ENCODE measurements at places on chromosomes 16 and 17.

- DNase-seq = no peak
These were observed 1.7 kb downstream of the CHRNE start for GRCh38 chr17:4901108-4901647.

- no peak for DNase-seq
These were observed 10.9 kb downstream of the ANKS3 start for GRCh38 chr16:4723071-4723767.

DNA sequence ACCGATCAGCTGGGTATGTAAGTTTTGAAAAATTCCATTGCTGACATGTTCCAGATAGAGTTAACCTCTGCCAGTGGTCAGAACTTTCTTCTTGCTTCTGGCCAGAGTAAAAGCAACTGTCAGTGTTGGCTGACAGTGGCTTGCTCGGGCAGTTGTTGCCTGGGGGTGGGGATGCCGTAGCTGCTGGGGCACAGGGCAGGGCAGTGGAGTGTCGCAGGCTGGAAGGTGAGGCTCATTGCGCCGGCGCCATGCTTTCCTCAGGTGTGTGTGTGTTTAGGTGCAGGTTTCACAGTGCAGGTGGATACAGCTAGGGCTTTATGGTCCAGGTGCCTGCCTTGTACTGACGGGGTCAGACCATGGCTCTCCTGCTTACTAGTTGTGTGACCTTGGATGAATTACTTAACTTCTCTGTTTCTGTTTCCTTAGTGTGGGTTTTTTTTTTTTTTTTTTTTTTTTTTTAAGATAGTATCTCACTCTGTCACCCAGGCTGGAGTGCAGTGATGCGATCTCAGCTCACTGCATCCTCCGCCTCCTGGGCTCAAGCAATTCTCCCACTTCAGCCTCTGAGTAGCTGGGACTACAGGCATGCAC is 156.4 kb downstream of the SNX29 start:
- no peak for DNase-seq

DNA sequence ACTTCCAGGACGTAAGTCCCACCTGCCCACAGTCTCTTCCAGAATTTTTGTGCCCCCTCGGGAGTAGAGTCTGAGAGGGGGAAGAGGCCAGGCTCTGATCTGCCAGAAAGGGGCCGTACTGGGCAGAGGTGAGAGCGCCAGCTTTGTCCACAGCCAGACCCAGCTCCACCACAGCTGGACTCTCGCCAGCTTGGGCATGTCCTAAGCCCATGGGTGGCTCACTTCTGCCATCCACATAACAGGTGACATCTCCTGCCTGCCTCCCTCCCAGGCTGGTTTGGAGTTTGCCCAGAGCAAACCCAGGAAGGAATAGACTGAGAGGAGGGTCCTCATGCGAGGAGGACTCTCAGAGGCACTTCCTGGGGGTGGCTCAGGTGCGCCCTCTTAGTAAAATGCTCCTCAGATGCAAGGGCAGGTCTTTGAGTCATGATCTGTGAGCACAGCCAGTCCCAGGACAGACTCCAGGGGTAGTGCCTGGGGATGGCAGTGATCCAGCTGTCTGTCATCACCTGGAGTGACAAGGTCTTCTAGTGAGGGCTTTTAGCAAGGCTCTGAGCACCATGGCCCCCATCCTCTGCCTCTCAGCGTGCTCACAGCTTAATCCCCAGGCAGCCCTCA is 89.2 kb downstream of the AMFR start:
- DNase-seq = no peak

GRCh38 chr17:39960524-39961041 is 2.2 kb upstream of the GSDMA start:
- DNase-seq = no peak

GRCh38 chr17:49723423-49723822 is 15.7 kb upstream of the SLC35B1 start:
- DNase-seq = no peak

DNA sequence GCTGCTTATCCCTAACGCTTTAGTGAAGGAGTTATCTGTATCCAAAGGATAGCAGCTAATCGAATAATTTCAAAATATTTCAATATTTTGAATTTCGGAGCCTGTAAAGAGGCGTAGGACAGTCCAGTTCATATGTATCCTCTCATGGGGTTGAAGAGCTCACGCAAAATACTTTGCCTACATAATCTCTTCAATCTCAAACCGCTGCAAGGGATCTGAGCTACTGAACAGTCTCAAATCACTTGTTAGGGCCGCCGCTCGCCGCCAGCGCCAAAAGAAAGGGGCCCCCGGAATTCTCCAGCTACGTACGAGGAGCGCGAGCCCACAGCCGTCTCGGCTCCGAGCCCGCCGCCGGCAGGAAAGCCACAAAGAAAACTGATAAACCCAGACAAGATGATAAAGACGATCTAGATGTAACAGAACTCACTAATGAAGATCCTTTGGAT is 601 bp upstream of the RFWD3 start:
- DNase-seq = no peak

DNA sequence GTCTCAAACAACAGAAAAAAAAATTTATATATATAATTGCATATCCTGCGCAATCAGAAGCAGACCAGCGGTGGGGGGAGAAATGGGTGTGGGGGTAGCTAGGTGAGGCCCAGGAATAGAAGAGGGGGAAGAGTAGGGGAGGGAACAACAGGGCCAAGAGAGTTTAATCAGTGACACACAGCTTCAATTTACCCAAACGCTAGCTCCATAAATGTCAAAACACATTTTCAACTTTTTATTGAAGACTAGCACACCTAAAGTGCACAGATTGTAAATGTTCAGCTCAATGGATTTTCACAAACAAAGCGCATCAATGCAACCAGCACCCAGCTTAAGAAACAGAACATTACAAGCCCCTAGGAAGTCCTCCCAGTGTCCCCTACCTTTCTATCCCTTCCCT is 24.8 kb upstream of the NAGS start:
- no peak for DNase-seq

- DNase-seq = no peak
These were observed 31.9 kb downstream of the ARHGAP23 start for GRCh38 chr17:38460082-38460715.

- no peak for DNase-seq
These were observed 13.2 kb downstream of the HIC1 start for GRCh38 chr17:2068031-2068518.

DNA sequence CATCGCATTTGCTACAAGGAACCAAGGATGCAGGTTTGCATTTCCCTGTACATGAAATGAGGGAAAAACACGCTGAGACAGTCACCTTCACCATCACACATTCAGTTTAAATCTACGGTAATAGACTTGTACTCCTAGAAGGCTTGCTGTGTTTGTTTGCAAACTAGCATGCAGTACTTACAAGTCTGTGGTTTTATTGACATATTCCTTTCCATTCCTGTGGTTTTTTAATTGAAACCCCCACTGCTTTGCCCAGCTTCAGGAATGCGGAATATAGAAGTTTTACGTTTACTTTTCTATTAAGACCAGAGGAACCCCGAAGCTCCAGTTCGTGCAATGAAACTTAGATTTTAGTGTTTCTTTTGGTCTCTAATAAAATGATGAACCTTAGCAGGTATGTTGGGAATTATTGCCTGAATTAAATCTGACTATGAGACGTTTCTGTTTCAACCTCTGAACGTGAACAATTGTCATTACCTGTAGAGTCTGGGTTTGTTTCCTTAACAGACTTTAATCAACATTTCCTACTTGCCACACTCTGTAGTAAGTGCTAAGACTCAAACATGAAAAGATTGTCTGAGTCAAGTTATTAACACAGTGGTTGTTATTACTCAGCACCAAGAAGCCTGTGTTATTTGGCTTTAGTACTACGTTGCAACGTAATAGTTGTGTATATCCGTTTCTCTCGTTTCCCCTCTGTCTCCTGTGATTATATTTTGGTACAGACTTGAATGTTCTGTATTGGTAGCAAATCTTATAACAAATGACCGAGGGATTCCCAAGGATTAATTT is 793.3 kb upstream of the GOT2 start:
- no peak for DNase-seq

DNA sequence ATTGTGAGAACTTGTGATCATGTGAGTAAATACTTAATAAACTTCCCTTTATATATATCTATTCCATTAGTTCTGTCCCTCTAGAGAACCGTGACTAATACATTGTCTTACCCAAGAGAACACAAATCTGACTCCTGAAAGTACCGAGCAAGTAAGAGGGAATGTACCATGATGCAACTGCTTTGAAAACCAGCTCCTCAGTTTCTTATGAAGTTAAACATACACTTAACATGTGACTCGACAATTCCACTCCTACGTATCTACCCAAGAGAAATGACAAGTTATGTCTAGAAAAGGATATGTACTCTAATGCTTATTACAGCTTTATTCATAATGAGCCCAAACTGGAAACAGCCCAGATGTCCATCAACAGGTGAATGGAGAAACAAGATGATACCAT is 8.8 kb upstream of the GJD3 start:
- no peak for DNase-seq

DNA sequence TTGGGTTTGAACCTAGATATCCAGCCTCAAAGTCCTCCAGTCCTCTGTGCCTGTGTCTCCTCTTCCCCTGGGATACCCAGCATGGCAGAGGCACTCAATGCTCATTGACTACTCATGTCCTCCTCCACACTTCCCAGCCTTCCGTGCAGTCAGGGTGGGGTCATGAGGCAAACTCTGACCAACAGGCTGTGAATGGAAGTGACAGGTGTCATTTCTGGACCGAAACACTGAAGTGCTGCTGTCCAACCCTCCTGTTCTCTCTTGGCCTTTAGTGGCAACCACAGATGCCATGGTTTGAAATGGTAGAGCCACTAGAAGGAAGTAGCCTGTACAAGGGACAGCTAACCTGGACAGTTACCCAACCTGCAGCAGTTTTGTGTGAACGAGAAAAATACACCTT is 46.7 kb upstream of the MAP3K14 start:
- no peak for DNase-seq

GRCh38 chr17:61456061-61456681 is 3.9 kb downstream of the TBX4 start:
- DNase-seq = no peak

DNA sequence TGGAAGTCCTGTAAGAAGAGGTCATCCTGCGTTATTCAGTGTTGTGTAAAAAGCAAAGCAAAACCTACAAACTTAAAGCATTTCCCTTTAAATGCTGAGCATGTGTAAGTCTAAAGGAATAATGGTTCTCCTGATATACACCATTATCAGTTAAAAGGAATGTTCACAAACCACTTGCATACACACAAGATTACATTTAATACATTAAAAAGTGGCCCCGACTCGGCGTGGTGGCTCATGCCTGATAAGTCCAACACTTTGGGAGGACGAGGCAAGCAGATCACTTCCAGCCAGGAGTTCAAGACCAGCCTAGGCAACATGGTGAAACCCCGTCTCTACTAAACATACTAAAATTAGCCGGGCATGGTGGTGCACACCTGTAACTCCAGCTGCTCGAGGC is 30.5 kb downstream of the CPPED1 start:
- DNase-seq = no peak

DNA sequence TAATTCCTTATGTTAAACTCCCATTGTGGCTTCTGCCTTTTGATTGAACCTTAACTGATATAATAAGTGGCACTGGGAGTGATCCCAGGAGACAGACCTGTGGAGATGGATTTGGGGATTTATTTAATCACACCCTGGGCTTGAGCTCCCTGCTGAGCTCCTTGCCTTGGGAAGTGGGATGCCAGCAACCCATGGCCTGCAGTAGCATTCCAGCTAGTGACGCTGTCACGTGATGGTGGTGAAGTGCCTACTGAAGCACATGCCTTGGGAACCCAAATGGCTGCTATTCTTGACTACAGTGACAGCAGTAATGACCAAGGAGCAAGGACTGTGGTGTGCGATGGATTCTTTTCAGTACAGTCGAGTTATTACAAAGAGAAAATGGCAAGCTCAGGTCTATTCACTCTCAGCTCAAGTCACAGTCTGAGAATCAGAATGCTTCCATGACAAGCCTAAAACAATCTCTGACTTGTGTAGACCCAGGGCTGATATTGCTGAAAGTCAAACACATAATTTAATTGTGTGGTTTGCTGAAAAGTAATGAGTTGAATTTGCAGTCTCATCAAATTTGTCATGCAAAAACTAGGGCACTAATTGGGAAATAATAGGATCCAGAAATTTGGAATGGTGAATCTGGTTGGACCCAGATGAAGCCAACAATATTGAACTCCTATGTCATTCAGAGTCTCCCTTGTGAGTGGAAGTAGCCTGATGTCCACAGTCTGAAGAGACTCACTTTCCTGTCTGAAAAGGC is 47.1 kb downstream of the BCL7C start:
- no peak for DNase-seq

GRCh38 chr17:78862073-78863023 is 21.7 kb upstream of the USP36 start:
- no peak for DNase-seq

DNA sequence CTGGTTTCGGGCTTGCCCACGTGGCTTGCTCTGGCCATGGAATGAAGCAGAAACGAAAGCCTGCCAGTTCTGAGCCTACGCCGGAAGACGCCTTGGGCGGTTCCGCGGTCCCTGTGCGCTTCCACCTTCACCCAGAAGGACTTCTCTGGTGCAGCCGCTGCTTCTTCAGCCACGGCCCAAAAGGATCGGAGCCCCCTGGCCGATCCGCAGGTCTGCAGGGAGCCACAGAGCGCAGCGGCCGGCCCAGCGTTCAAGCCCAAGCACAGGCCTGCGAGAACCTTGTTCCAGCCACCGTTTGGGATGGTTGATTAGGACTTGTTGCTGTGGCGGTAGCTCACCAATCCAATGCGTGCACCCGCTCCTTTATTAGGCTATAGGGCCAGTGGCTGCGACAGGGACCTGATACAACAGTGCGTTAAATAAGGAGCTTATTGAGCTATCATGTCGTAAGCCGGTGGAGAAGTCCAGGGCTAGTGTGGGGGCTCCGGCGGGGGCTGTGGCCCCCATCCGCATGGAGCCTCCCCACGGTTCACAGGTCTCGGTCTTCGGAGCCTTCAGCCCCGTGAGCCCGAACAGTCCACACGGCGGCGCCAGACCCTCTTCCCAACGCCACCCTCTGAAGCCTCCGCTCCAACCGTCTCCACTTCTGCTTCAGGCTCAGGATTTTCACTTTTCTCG is 10.2 kb upstream of the MPP2 start:
- peak; percentile 60 for DNase-seq

GRCh38 chr16:52090080-52090479 is 456.9 kb downstream of the TOX3 start:
- no peak for DNase-seq

DNA sequence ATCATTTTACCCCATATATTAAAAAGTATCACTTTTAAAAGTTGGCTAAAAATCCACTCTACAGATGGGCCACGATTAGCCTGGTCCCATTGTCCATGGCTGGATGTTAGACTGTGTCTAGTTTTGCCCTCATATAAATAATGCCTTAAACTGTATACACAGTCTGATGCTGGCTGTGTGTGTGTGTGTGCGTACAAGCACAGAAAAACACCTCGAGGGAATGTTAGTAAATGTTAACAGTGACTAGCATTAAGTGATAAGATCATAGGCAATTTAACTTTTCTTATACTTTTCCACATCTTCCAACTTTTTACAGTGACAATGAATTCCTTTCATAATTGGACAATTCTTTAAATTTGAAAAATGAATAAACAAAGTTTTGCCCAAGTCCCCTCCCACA is 8.2 kb downstream of the NOS2 start:
- DNase-seq = no peak

DNA sequence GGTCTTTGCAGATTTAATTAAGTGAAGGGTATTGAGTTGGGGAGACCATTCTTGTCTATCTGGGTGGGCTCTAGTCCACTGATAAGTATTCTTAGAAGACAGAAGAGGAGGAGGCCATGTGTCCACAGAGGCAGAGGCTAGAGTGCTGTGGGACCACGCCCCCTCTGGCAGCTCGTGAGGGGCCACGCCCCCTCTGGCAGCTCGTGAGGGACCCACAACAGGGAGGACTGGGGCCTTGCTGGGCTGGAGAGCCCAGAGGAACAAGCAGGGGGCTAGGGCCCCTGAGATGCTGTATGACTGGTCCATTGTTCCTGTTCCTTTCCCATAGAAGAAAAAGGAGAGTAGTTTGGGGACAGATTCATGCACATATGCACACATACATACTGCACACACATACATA is 106.8 kb downstream of the METRNL start:
- peak; percentile 52 for DNase-seq

All from Karpas-422 (cell line).